ENCODE measurements at places on chromosomes 12 and 14. TPM values are rescaled to one million over a fixed set of nuclear protein-coding genes. Genes with fewer than 3 reads are reported as not detected.

DNA sequence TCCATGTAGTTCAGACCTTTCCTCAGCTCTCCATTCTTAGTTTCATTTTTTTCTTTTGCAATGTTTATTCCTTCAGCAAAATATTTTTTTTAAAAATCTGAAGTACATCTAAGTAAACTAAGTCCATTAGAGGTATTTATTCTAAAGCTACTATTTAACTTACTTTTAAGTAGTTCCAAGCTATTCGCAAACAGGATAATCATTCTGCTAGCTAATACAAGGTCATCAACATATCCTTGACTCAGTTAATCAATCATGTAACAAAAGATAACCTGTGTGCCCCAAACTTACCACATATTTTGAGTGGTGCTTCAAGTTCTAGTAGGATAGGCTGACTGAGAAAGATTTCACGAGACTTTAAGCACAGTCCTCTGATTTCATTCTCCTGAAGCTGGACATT lies 11.2 kb downstream of the PPP1CC start:
- no peak overlapping the region for H3K4me3 ChIP-seq
- DNase-seq = no peak
- H3K27ac ChIP-seq = no peak overlapping the region
- peaks cover 59% of the 10 kb centered on the region for H3K4me1 ChIP-seq

DNA sequence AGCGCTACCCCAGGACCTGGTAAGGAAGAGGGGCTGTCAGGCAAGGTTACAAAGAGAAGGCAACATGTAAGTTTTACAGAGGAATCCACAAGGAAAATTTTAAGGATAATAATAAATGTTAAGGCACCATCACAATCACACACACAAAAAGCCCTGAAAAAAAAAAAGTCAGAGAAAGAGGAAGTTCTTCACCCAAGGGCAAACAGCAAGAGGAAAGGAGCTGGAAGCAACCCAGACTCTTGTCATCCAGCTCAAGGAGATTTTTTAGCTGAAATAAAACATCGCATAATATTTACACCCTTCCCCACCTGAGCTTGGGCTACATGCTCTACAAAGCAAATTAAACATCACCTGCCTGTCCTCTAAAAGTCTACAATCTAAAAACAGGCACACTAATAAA lies 9.5 kb downstream of the SPTB start:
- peaks cover 10% of the 10 kb centered on the region for H3K27me3 ChIP-seq
- no peaks in the 10 kb centered on the region for H3K36me3 ChIP-seq
- DNase-seq = no peak
- H3K4me1 ChIP-seq = no peaks in the 10 kb centered on the region

APOLD1 gene
- total RNA-seq = 3.4 TPM

GRCh38 chr14:68680541-68681051 lies 112.3 kb downstream of the ZFP36L1 start:
- no peaks in the 10 kb centered on the region for H3K27me3 ChIP-seq
- H3K4me1 ChIP-seq = peaks cover 50% of the 10 kb centered on the region
- H3K4me3 ChIP-seq = no peak overlapping the region
- no peaks in the 10 kb centered on the region for H3K36me3 ChIP-seq
- no peak overlapping the region for H3K27ac ChIP-seq
- DNase-seq = no peak

CDH24 gene
- total RNA-seq = 3.7 TPM

GPR162 gene
- total RNA-seq = not detected

VASH1 gene
- 7.3 TPM for total RNA-seq

DNA sequence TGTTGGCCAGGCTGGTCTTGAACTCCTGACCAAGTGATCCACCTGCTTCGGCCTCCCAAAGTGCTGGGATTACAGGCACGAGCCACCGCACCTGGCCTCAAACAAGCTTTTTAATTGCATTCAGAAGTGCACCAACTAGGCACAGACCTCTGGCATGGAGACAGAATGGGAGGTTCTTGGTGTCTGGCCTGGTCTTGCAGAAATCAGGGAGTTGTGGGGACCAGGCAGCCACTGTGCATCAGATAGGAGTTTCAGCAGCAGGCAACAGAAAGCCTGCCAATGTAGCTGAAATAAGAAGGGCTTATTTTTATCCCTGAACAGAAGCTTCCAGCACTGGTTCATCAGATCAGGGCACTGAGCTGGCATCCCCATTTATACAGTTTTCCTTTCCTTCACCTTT lies 22.2 kb upstream of the TCL1B start:
- DNase-seq = no peak
- no peaks in the 10 kb centered on the region for H3K27me3 ChIP-seq
- H3K4me1 ChIP-seq = no peaks in the 10 kb centered on the region
- H3K4me3 ChIP-seq = no peak overlapping the region

DNA sequence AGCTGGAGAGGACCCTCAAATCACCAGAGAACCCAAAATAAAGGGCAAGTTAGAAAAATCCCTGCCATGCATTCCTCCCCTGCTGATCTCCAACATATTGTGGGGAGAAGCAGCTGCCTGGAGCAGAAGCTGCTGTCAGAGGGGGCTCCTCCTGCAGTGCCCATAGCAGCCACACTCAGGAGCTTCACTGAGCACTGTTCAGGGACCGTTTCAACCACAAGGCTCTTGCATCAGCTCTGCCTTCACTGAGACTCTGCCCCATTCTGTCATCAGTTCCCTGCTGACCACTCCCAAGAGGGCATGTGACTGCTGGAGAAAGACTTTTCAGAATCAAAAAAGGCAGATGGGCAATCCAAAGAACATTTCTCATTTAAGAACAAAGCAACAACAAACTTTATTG lies 392.7 kb downstream of the GALC start:
- H3K36me3 ChIP-seq = no peaks in the 10 kb centered on the region
- no peak overlapping the region for H3K4me3 ChIP-seq
- DNase-seq = no peak
- no peaks in the 10 kb centered on the region for H3K27me3 ChIP-seq
